Skin of body (tissue), 3 donors: ENCODE measurements at places on chromosomes 11 and 22. TPM values are rescaled to one million over a fixed set of nuclear protein-coding genes. Genes with fewer than 3 reads are reported as not detected.

DNA sequence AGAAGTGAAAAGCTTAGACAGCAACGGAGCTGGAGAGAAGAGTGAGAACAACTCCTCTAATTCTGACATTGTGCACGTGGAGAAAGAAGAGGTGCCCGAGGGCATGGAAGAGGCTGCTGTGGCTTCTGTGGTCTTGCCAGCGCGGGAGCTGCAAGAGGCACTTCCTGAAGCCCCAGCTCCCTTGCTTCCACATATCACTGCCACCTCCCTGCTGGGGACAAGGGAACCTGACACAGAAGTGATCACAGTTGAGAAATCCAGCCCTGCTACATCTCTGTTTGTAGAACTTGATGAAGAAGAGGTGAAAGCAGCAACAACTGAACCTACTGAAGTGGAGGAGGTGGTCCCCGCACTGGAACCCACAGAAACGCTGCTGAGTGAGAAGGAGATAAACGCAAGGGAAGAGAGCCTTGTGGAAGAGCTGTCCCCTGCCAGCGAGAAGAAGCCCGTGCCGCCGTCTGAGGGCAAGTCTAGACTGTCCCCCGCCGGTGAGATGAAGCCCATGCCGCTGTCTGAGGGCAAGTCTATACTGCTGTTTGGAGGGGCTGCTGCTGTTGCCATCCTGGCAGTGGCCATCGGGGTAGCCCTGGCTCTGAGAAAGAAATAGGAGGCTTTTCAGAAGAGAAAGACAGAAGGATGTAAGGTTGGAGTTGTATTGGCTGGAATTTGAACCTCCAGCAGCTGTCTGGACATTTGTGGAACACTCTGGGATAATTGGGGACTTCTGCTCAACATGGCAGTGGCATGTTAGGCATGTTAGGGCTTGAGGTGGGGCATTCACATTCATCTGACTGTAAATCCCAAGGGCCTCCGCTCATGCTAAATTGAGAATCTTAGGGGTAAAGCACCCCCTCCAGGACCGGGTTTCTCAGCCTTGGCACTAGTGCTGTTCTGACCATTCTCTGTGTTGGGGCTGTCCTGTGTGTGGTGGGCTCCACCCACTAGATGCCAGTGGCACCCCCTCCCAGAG, 47.1 kb downstream of the BID start:
- DNase-seq, result no peak

The MMP7 gene
- total RNA-seq, result 3.6 TPM

The NELL1 gene
- total RNA-seq, result 9.4 TPM

The ALDH3B2 gene
- 19.1 TPM for total RNA-seq

GRCh38 chr22:22691716-22692701, 47.6 kb downstream of the GGTLC2 start:
- DNase-seq, result no peak

DNA sequence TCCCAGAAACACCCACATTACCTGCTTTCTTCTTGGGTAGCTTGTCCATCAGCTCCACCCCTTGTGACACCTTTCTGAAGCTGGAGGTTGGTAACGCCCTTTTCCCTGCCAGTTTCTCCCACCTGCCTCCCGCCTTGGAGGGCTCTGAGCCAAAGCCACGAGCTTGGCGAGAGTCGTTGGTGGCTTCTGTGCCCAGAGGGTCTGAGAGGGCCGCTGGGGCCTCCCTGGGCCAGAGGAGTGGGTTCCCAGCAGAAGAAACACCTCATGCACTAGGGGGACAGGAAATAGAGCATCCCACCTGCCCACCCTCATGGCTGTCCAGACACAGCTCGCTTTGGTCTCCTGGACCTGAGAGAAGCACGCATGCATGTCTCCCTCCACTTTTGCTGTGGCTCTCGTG, 37.9 kb downstream of the B3GAT1 start:
- no peak for DNase-seq

- peak; percentile 11 for DNase-seq
Observed at GRCh38 chr22:28441720-28442263, 237.8 kb downstream of the TTC28 start.

DNA sequence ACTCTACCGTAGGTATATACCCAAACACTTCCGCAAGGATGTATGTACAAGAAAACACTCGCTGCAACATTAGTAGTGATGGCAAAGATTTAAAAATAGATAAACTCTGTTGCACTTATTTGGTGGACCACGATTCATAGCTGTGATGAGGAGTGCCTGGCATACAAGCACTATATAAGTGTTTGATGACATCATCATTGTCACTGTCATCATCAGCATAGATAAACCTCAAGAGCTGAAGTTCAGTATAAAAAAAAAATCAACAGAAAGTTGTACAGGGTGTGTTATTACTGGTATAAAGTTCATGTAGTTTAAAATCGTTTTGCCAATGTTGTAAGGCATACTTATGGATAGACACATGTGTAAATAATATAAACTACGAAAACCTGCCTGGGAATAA, 24.0 kb upstream of the NUP50 start:
- no peak for DNase-seq

- no peak for DNase-seq
Observed at GRCh38 chr11:12215181-12215593, 104.8 kb downstream of the MICAL2 start.

- DNase-seq, result no peak
Observed at GRCh38 chr22:29062286-29062821, 723 bp upstream of the C22orf31 start.

The NAALAD2 gene
- 11.4 TPM for total RNA-seq

The EP300 gene
- 93.5 TPM for total RNA-seq

GRCh38 chr11:123473941-123474677, 44.0 kb downstream of the GRAMD1B start:
- DNase-seq, result no peak

The C11orf87 gene
- 0.69 TPM for total RNA-seq

- DNase-seq, result no peak
Observed at GRCh38 chr22:40498420-40499208, 128.2 kb downstream of the SGSM3 start.

The SLC17A6 gene
- total RNA-seq, result 0.10 TPM

The HBG1 gene
- total RNA-seq, result 299 TPM

The C1QTNF5 gene
- total RNA-seq, result 14.4 TPM

GRCh38 chr11:43067681-43068080, 244.1 kb upstream of the API5 start:
- no peak for DNase-seq

DNA sequence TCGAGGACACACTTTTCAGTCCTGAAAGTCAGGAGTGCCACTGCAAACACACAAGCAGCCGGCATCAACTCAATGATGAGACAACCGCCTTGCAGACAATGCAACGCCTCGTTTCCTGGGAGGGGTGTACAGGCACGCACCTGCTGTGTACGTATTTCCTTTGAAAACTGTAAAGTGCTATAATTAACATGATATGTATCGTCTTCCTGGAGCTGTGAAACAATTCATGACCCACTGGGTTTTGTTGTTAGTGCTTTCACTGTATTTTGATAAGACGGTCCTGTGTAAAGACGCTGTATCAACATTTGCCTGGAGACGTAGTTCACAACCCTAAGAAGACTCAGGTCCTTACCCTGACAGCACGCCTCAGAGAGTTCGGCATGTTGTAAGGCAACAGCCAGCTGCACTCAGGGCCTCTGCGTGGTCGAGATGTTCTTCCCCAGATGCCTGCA, 105.7 kb upstream of the ANO1 start:
- no peak for DNase-seq

DNA sequence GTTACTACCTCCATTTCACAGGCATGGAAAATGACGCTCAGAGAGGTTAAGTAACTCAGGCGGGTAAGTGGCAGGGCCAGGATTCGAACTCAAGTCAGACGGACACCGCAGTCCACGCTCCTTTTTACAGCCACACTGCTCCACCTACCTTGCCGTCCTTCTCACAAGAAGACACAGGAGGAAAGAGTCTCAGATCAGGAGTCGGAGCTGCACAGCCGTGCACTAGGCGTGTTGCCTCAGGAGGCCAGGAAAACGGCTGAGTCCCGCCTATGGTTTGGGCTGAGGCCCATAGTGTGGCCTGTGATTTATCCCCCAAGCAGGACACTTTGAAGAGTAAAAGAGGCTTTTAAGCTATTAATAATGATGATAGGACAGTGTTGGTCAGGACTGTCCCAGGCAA, 44.7 kb upstream of the CD5 start:
- DNase-seq, result no peak

DNA sequence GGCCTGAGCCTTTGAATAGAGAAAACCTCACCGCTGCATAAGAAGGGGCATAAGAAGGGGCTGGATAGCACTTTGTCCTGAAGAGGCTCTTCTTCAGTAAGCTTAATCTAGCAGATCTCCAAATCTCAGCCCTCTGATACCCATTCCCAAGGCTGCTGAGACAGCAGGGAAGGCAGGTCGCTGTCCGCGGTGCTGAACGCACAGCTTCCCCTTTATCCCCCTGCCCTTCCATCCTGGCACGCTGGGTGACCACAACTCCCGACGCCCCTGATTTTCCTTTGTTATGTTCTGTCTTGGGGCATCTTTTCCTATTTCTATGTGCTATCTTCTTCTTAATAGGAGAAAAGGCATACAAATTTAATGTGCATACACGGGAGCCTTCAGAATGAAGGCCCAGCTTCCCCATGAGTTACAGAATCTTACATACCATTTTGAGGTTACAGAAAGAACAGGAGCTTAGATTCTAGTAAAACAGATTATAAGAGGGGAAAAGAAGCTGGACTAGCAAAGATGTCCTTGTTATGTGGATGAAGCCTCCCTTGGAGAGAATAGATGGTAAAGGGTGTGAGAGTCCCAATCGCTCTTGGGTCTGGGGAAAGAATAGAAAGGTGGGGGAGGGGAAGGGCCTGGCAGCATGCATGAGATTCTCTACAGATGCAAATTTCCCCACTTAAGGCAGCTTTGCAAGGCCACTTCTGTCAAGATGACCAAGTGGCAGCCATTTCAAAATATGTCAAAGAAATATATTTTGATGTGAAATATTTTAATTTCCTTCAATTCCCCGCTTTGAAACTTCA, 5.7 kb upstream of the SULT4A1 start:
- peak; percentile 29 for DNase-seq

The OMP gene
- not detected for total RNA-seq

- DNase-seq, result no peak
Observed at GRCh38 chr11:69035150-69035945, 13.4 kb upstream of the TPCN2 start.

The THY1 gene
- 25.1 TPM for total RNA-seq

The POU2AF1 gene
- 0.10 TPM for total RNA-seq

DNA sequence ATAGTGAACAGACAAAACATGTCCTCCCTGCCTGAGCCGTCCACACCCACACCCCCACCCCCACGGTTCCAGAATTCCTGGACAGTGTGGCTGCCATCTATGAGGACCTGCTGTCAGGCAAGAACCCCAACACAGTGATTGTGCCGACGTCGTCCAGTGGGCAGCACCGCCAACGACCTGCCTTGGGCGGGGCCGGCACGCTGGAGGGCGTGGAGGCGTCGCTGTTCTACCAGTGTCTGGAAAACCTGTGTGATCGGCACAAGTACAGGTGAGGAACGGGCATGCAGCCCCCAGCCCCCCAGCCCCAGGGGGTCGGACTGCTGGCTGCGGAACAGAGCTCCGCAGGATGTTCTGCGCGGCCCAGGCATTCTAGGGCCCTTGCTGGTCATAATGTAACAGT, 19.7 kb downstream of the ARFGAP2 start:
- no peak for DNase-seq

GRCh38 chr11:134098566-134099184, 29.8 kb downstream of the JAM3 start:
- DNase-seq, result no peak

The HOATZ gene
- not detected for total RNA-seq

DNA sequence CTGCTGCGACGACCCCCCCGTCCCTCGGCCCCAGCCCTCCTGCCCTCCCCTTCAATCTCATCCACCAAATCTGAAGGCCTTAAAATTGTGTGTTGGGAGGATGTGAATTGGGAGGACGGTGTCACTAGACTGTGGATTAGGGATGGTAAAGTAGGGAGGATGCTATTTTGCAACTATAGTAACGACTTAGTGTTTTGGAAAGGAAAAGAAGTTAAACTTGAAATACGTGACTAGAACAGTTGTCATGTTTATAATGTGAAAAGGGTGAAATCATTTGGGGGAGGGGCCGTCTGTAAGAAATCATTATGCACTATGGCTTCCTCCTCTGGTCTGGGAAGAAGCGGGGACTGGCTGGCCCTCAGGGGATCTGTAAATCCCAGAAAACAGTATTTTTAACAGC, 43.4 kb upstream of the NNMT start:
- DNase-seq, result peak; percentile 56

The OR51B2 gene
- 0.59 TPM for total RNA-seq

DNA sequence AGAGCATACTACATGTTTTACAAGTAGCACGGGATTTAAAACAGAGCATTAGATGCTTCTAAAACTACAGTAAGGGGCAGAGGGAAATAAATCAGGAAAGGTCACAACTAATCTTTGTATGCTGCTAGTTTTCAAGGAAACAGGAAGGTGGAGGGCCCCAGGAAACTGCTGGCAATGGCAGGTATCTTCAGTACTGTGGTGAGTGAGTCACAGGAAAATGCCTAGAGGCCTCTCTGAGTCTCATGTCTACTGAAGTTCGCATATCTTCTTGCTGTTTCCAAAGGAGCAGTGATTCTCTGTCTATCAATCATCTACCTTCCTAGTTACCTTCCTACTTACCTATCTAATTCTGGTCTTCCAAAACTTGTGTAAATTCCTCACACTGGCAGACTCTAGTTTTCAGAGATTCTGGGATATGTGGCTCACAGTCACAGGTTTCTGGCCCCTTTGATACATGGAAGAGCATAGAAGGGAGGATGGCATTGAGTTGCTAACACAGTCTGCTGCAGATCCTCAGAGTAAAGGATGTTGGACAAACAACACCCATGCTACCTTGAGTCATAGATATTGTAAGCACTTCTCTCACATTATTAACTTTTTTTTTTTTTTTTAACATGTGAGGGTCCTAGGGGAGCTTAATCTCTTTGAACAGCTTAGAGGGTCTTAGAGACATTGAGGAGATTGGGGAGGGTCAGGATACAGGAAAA, 58.8 kb upstream of the SYN3 start:
- DNase-seq, result no peak

The IRF7 gene
- total RNA-seq, result 6.6 TPM

DNA sequence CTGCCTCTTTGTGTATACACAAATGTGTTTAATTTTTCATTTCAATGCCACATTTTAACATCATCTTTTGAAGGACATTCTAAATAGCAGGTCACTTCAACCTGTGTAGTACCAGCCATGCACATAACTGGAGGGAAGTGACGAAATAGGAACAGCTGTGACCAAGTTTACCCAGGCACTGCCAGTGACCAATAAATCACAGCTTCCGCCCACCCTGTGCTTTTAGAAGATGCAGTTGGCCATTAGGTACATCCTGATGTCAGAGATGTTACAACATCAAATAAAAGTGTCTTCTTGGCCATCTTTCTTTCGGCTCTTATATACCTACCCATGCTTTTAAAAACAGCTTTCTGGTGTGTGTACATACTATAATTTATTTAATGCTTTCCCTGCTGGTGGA, 7.8 kb downstream of the LDLRAD3 start:
- DNase-seq, result no peak

DNA sequence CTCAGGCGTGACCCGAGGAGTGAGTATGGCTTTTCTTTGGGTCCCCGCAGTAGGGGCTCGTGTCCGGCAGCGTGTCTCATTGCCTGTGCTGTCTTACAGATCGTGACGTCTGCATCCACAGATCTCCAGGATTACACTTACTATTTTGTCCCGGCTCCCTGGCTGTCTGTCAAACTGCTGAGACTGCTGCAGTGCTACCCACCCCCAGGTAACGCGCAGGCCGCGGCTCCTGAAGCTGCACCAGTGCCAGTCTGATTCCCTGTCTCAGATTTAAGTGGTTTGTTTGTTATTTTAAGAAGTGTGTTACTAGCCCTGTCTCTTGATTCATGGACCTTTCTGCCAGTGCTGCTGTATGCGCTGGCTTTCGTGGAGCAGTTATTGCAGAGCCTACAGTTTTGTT, 52.0 kb downstream of the MUC6 start:
- no peak for DNase-seq
